Chondrocyte (in vitro differentiated cells): ENCODE measurements at places on chromosomes 3 and 15. TPM values are rescaled to one million over a fixed set of nuclear protein-coding genes. Genes with fewer than 3 reads are reported as not detected.

The TTBK2 gene
- 19.7 to 29.3 TPM (median 20.5 TPM) in 3 replicates for total RNA-seq

The MLF1 gene
- 12.2 to 13.7 TPM (median 12.7 TPM) in 3 replicates for total RNA-seq

DNA sequence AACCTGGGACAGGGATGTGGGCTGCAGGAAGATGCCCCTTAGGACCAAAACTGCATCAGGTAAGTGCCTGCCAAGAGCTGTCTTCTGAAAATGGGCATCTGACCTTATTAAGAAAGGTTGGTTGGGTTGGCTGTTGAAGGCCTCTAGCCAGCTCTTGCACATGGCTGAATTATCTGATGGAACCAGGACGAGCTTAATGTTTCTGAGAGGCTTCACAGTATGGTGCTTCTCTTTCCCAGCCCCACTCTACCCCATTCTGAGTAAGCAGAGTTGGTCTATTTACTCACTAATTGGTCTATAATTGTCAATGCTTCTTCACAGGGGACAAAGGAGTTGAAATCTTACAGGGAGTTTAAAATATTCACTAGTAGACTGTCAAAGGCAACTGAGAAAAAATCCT, 48.4 kb downstream of the DTWD1 start:
- DNase-seq = no peak

The OXSR1 gene
- total RNA-seq = 66.5 to 76.0 TPM (median 72.0 TPM) in 3 replicates

DNA sequence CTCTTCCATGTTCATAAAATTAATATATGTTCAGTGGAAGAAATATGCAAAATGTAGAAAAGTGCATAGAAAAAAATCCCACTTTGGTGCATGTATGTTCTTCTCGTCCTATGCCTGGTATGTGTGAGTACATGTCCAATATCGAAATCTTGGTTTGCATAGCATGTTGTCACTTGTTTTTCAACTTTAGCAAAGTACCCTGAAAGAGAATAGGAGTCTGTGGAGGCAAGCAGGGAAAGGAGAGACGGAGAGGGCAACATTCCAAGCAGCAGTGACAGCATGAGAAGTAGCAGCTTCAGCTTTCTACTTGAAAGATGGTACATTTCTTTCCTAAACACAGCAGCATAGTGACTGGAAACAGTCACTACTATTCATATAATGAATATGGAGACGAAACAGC, 56.8 kb upstream of the CACNA2D3 start:
- no peak for DNase-seq

GRCh38 chr15:77753281-77753873, 120.7 kb upstream of the LINGO1 start:
- DNase-seq = no peak

The KLHL40 gene
- not detected in 3 replicates for total RNA-seq

The GRIP2 gene
- total RNA-seq = 0.20 to 0.63 TPM in 2 of 3 replicates, not detected in the other

DNA sequence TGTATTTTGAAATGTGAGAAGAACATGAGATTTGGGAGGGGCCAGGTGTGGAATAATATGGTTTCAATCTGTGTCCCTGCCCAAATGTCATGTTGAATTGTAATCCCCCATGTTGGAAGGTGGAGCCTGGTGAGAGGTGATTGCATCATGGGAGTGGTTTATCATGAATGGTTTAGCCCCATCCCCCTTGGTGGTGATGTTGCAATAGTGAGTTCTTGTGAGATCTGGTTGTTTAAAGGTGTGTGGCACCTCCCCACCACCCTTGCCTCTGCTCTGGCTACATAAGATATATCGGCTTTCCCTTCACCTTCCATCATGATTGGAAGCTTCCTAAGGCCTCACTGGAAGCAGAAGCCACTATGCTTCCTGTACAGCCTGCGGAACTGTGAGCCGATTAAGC, 23.9 kb upstream of the TMEM108 start:
- no peak for DNase-seq

The OR5K4 gene
- total RNA-seq = not detected in 3 replicates

The ECE2 gene
- total RNA-seq = not detected in 3 replicates

DNA sequence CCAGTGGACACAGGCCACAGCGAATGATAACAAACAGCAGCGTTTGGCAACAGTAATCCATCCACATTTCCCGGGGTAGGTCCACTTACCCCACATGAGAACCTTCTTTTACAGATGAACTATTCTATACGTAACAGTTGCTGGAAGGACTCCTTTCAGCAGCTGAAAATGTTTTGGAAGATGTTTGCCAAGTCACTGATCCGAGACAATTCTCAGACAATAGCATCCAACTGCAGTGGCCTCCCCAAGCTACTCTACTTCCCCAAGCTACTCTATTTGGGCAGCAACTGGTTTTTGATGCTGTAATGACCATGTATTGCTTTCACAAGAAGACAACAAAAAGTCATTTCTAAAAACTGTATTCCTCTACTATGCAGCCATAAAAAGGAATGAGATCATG, 87.5 kb downstream of the ADAMTS17 start:
- no peak for DNase-seq

The LNP1 gene
- 1.0 to 2.2 TPM (median 1.5 TPM) in 3 replicates for total RNA-seq

DNA sequence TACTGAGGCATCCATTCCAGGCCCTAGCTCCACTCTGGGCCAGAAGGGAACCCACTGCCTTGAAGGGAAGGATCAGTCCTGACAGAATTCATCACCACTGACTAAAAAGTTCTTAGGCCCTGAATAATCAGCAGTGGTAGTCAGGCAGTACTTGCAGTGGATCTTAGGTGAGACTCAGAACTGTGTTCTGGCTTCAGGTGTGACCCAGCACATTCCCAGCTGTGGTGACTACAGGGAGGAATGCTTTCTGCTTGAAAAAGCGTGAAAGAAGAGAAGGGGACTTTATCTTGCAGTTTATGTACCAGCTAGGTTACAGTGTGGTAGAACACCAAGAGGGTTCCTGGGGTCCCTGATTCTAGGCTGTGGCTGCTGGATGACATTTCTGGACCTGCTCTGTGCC, 24.9 kb upstream of the AADACL2 start:
- no peak for DNase-seq

- DNase-seq = no peak
Observed at GRCh38 chr3:46356909-46357308, 3.0 kb downstream of the CCR2 start.
